ENCODE measurements at places on chromosomes 12 and 14.

DNA sequence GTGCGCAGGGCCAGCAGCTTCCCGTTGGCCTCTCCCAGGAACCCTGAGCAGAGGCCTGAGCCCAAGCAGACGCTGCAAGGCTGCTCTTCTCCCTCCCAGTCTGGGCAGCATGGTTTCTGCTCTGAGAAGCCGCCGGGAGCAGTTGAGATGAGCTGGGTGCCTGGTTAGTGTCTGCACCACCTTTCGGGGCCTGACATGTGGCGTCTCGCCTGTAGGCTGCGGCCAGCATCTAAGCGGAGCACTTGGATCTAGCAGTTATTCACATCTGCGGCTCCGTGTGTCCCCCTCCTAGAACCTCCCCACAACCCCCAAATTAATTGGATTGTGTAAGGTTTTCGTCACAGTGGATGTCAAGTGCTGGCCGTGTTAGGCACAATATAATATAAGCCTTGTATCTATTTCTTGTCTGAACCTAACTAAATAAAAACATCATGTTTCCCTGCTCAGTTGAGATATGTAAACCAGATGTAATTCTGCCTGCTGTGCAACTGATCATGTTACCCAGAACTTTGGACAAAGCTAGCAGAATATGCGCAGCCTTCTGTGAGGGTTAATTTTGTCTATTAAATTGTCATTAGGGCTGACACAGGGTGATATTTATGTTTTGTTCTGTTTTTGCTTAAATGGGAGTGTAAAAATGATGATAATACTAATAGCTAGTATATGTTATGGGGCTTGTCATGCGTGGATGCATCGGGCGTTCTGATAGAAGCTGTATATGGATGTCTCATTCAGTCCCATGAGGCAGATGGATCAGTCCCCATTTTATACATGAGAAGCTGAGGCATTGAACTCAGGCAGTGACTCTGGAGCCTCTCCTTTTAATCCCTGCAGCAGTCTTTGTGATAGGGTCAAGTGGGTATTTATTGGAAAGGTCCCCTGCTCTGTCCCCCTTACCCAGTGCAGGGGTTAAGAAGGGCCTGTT is 45.8 kb downstream of the ELK3 start:
- no peak for DNase-seq

DNA sequence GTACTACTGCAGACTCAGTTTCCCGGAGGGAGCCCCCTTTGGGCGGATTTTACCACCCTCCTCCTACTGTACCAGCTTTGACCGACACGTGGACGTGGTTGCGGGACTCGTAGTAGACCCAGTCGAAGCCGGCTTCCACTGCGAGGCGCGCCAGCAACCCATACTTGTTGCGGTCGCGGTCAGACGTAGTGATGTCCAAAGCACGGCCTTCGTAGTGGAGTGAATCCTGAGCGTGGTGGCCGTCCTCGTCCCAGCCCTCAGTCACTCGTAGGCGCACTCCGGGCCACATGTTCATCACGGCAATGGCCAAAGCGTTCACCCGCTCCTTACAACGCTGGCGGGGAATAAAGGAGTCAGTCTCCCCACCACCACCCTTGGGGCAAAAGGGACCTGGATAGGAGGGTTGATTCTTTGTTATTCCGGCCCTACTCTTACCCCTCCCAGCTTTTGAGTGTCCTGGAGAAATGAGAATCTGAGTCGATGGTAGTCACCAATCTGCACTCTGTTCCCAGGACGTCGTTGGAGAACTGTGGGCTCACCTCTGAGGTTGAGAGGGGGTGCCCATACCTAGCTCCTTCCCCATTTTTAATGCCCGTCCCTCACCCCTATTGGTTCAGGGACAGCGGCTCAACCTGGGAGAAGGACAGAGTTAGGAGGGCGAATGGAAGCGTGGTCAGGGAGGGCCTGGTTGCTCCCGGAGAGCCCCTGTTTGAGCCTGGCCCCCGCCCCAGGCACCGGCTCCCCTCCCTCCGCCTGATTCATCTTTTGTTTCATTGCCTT is 3.4 kb downstream of the DHH start:
- no peak for DNase-seq

DNA sequence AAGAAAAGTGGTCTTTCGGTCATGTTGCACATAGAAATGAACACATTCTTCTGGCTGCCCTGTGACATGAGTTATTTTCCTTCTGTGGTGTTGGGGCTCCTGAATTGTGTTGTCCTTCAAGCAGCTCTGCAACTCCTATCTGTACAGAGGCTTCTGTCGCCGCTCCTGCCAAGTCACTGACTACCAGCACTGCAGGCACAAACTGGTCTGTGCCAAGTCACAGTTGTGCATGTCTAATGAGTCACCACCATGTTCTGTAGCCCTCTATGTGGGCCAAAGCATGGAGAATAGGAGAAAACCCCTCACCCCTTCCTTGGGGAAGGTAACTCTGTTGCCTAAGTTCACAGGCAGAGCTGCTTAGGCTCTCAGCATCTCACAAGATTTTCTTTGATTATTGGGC is 283.3 kb downstream of the RPL10L start:
- no peak for DNase-seq

DNA sequence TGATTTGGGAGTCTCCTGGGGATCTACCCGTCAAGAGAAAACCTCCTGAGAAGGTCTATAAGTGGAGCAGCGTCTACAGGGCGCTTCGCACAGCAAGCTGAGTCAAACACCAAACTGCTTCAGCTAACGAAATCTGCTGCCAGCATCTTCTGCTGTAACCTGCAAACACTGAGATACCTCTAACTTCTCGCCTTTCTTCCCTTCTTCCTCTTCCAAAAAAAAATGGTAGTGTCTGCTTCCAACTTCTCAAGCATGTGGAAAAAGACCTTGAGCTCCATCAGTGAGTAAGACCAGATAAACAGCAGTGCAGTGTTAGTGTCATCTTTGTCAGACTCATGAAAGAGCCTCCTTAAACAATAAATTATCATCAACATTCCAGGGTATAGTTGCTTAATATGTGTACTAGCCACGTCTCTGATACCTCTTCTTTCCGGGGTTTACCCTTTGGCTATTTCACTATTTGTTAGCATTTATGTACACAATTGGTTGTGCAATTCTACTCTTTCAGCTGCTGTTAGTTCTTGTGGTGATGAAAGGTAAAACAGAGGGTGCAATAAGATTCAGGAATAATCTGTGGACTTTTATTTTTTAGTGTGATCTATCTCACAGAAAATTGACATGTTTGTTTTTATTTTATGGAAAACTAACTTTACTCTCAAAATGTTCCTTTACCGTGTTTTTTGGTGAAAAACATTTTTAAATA is 81.6 kb downstream of the LLPH start:
- no peak for DNase-seq

GRCh38 chr12:93167331-93167730 is 210.4 kb upstream of the NUDT4 start:
- no peak for DNase-seq
